ENCODE measurements at places on chromosomes 11 and 22. TPM values are rescaled to one million over a fixed set of nuclear protein-coding genes. Genes with fewer than 3 reads are reported as not detected.

Gene FGF19
- not detected for total RNA-seq

Gene GRK3
- 1.5 TPM for total RNA-seq

Gene RCOR2
- not detected for total RNA-seq

GRCh38 chr11:11964774-11965150 lies 43.7 kb downstream of the DKK3 start:
- no peak for DNase-seq

- peak; percentile 57 for DNase-seq
Measured at GRCh38 chr22:42621505-42622002, 6.9 kb upstream of the POLDIP3 start.

- no peak for DNase-seq
Measured at GRCh38 chr11:67344264-67344663, 9.1 kb downstream of the POLD4 start.
